ENCODE measurements at places on chromosomes 16 and 17. TPM values are rescaled to one million over a fixed set of nuclear protein-coding genes. Genes with fewer than 3 reads are reported as not detected.

The RUSF1 gene
- total RNA-seq: 53.3 TPM

The TEKT3 gene
- not detected for total RNA-seq

The DPEP2 gene
- not detected for total RNA-seq

The GAS2L2 gene
- total RNA-seq: 0.52 TPM

The HOXB4 gene
- total RNA-seq: 14.5 TPM

The SLC6A4 gene
- total RNA-seq: not detected

The NPIPB2 gene
- 1.1 TPM for total RNA-seq

The RAMP2 gene
- total RNA-seq: not detected

The KRT33B gene
- not detected for total RNA-seq

Data from HT-29 (cell line).